ENCODE measurements at places on chromosomes 5 and 9.
A peak's percentile ranks its signal among the peaks of the same experiment; 100 is the strongest.

GRCh38 chr5:9544056-9544455 is 1.8 kb downstream of the SEMA5A start:
- DNase-seq: no peak

DNA sequence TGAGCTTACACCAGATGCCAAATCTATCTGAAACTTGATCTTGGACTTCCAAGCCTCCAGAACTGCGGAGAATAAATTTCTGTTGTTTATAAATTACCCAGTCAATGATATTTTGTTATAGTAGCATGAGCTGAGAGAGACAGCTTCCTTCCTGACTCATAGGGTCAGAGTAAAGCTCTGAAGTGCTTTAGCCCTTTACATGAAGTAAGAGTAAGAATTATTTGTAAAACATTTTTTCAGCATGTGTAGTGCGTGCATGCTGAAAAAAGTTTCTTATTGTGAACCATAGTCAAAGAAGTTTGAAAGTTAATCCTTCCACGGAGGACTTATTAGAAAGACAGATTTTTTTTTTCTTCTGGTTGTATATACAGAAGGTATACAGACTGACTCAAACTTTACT is 172.4 kb downstream of the DMRT2 start:
- no peak for DNase-seq

- no peak for DNase-seq
These were observed 80.6 kb downstream of the WNK2 start for GRCh38 chr9:93264338-93265125.

DNA sequence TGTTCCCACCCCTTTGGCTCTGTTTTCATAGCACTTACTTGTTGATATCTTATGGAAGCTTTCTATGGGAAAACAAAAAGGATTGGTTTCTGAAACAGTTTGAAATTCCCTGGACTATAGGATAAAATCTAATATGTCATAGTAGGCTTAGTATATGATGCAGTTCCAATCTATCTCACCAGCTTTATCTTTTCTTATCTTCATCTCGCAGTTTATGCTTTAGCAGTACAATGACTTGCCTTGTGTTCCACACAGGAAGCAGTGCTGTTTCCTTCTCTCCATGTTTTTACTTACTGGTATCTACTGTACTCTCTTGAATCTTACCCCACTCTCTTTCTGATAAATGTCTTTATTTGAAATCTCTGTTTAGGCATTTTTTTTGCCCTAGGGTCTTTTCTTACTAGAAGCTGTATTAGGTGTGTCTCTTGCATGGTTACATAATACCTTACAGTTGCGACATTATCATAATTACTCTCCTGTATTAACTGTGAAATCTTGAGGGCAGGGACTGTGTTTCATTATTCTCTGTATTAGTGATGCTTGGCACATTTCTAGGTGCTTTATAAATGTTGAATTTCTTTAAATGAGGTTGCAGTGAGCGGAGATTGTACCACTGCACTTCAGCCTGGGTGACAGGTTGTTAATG is 76.3 kb downstream of the FOCAD start:
- DNase-seq: no peak

GRCh38 chr9:20740929-20741582 is 57.0 kb downstream of the FOCAD start:
- DNase-seq: no peak

DNA sequence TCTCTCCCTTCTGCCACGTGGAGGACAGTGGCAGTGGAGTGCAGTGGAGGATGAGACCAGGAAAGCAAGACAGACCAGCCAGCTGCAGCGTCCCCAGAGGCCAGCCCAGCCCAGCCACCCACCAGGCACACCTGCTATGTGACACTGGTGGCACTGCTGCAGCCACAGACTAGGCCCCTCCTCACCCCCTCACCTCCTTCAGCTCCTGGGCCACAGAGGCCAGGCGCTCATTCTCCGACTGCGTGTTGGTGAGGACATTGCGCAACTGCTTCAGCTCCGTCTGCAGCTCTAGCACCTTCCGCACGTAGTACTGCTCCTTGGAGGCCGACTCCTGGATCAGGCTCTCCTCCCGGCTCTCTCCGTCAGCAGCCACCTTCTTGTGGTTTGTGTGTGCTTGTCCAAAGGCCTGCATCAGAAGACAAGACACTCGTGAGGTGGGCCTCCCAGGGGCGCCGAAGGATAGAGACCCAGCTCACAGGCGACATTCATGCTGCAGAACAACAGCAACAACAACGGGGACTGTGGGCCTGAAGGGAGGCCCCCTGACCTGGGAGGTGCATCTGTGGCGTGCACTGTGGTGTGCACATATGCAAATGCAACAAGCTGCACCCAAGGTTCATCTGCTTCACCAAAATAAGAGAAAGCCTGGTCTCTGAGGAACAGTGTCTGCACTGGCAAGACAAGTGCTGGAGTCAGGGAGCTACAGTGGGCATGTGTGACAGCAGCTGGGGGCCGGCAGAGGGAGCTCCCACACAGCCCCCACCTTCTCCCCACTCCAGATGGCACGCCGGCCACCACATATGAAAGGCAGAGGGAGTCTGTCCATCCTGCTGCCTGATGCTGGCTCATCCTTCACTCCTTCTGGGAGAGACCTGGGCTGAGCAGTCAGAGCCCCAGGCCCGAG is 35.5 kb downstream of the BICD2 start:
- no peak for DNase-seq

- no peak for DNase-seq
These were observed 1028.5 kb downstream of the CDH18 start for GRCh38 chr5:18959535-18959934.

DNA sequence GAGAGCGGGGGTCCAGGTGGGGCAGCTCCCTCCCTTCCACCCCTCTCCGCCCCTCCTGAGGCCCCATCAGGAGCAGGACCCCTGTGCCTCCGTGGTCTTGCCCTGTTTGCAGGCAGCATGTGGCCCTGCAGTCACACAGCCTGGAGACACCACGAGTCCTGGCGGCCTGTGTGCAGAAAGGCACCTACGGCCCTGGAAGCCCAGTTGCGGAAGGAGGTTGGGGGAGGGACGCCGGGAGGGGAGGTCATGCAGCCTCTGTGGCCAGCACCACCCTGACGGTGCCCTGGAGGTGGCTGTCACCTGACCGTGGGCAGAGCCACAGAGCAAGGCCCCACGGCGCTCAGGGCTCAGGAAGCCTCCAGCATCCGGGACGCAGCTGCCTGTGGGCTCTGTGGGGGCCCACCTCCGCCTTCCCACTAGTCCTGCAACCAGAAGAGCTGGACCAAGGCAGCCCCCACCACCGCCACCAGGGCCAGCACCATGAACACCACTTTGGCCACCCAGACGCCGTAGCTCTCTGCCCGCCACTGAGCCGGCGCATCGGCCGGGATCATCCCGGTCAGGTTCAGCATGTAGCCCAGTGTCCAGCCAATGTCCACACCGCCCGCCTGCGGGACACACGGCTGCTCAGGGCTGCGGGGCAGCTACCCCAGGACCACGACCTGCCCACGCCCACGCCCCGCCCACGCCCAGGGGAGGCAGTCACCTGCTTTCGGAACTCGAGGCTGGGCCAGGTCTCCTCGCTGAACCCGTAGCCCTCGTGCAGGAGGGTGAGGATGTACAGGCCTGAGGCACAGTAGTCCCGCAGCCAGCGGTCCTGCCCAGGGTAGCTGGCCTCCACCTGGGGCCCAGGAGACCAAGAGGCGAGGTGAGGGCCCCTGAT is 6.4 kb downstream of the ENTPD8 start:
- DNase-seq: no peak

GRCh38 chr9:117205806-117206205 is 209.1 kb downstream of the ASTN2 start:
- no peak for DNase-seq

GRCh38 chr5:115948091-115948534 is 14.2 kb upstream of the LVRN start:
- DNase-seq: no peak

- DNase-seq: no peak
These were observed 56.7 kb downstream of the MAPKAP1 start for GRCh38 chr9:125650271-125650737.

GRCh38 chr5:151318850-151319732 is 15.5 kb upstream of the SLC36A3 start:
- DNase-seq: no peak

GRCh38 chr9:26891726-26892125 is 876 bp downstream of the CAAP1 start:
- no peak for DNase-seq

- DNase-seq: no peak
These were observed 179.9 kb upstream of the SEMA6A start for GRCh38 chr5:116754556-116754955.

DNA sequence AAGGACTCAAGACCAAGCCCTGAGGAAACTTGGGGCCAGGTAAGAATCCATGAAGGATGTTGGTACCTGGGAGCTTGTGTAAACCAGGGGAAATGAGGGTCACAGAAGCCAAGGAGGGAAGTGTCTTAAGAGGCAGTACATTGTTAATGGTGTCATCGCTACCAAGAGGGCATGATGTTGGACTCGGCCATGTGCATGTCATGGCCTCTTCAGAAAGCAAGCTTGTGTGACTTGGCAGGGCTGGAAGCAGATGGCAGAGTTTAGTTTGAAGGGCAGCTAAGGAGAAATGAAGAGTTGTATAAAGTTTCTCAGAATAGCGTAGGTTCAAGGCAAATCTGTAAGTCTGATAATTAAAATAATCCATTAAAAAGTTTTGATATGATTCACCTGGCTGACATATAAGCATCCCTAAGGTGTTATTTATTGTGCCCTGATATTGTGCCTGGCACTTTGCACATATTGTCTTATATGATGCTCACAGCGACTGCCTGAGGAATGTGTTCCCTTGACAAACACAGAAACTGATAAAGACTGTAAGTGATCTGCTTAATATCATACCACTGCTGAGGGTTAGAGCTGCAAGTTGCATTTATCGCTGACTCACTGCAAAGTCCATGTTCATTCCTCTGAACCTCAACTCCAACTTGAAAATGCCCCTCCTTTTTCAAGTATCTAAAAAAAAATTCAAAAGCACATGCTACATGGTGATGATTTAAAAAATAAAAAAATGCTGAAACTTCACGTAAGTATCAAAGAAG is 81.3 kb upstream of the PTPN3 start:
- DNase-seq: no peak

GRCh38 chr9:38024036-38024681 is 44.9 kb downstream of the SHB start:
- DNase-seq: no peak

- DNase-seq: no peak
These were observed 137.8 kb downstream of the CEP120 start for GRCh38 chr5:123285122-123286023.

DNA sequence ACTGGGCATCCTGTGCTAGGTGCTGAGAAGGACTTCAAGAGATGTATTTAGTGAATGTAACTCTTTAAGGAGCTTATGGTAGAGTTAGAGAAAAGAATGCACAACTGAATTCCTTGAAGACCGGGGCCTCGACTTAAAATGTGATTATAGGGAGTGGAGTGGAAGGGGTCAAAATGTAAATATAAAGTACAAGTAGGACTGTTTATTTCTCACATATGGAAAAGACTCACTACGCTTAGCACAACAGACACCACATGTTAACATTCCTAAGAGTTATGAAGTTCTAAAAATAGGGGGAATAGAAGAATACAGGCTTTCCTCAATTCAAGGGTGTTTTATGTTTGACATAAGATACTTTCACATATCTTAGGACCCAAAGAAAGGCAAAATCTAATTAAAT is 117.8 kb upstream of the OSMR start:
- no peak for DNase-seq

GRCh38 chr5:116577064-116577788 is 2.6 kb upstream of the SEMA6A start:
- no peak for DNase-seq

DNA sequence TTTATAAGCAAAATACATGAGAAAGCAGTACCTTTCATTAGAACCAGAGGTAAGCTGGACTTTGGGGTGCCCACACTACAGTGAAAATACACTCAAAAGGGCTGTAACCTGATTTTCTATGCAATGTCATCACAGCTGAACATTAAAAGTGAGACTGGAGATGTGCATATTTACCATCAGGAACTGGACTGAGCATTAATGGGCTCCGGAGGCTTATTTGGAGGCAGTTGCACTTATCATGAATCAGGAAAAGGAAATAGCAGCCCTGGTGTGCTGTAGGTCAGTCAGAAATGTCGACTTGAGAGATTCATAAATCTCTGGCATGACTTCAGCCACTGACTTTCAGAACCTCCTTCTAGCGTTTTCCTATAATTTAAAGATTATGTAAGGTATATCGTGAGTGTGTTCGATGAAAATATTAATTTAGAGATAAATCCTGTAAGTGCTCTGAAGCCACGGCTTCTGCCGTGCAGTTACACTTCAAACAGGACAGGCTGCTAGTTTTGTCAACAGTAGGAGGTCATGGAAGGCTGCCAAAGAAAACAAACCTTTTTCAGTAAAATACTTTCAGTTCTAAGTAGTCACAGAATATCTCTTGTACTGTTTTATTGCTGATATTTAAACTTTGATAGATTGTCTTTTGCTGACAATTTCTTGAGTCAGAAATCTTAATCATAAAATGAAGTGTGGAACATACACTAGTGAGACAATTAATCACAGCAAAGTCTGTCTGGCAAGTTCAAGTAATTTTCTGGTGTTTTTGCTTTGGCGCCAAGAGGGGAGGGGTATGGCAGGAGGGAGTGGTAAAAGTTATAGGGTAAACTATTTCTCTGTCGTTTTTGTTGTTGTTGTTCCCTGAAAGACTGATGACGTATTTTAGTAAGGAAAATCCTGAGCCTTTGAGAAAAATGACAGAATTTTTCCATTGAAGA is 939.7 kb downstream of the NR2F1-AS1 start:
- DNase-seq: peak; percentile 86

GRCh38 chr9:80175286-80176150 is 603.8 kb downstream of the TLE4 start:
- no peak for DNase-seq

DNA sequence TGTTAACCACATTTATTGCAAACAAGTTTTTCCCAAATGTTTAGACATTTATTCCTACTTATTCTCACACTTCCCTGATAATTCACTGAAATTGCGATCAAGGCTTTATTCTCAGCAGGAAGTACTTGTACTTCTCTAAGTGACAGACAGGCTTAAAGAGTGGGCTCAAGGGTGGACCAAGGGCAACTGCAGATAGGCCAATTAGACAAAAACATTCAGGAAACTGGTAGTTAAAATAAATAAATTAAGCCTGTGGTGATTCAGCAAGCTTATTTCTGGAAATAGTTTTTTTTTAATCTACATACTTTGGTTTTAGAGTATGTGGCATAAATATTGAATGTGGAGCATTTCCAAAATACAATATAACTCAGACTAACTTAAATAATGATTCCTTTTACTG is 136.1 kb downstream of the UGCG start:
- no peak for DNase-seq

GRCh38 chr5:174431504-174431903 is 292.9 kb upstream of the MSX2 start:
- DNase-seq: no peak

- DNase-seq: no peak
These were observed 61.4 kb upstream of the ALDH1B1 start for GRCh38 chr9:38331141-38331540.

Measured in renal cortex interstitium (tissue), 15 donors.